Hippocampal formation (tissue), 2 donors: ENCODE measurements at places on chromosomes 7 and 10.

DNA sequence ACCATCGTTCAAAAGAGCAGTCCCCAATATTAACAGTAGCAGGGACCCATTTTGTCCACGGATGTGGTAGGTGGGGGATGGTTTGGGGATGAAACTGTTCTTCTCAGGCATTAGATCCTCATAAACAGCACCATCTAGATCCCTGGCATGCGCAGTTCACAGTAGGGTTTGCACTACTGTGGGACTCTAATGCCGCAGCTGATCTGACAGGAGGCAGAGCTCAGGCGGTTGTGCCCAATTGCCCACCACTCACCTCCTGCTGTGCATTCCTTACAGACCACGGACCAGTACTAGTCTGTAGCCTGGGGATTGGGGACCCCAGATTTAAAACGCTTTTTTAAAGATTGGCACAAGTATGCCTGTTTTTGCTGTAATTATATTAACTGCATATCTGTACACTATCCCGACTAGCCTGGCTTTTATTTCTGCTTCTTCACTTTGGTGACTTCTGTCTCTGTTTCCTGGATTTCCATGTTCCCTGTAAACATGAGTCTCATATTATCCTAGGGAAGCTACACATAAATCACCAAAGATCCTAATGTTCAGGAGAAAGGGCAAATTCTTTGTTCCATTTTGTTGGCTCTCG is 163.3 kb upstream of the AKR1E2 start:
- DNase-seq: no peak

DNA sequence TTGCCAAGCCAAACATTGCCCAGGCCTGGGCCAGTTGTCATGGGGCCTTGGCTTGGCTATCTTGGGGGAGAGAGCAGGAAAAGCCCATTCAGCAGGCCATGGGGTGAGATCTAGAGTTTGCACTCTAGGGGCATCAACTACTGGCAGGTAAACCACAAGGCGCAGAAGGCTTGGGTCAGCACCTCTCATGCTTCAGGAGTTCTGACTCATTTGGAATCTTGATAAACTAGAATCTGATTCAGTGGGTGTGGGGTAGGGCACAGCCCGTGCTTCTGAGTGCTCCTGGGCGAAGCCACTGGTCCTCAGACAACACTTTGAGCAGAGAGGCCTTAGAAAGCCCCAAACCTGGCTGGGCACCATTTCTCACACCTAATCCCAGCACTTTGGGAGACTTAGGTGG is 81.1 kb downstream of the RGS10 start:
- DNase-seq: no peak

DNA sequence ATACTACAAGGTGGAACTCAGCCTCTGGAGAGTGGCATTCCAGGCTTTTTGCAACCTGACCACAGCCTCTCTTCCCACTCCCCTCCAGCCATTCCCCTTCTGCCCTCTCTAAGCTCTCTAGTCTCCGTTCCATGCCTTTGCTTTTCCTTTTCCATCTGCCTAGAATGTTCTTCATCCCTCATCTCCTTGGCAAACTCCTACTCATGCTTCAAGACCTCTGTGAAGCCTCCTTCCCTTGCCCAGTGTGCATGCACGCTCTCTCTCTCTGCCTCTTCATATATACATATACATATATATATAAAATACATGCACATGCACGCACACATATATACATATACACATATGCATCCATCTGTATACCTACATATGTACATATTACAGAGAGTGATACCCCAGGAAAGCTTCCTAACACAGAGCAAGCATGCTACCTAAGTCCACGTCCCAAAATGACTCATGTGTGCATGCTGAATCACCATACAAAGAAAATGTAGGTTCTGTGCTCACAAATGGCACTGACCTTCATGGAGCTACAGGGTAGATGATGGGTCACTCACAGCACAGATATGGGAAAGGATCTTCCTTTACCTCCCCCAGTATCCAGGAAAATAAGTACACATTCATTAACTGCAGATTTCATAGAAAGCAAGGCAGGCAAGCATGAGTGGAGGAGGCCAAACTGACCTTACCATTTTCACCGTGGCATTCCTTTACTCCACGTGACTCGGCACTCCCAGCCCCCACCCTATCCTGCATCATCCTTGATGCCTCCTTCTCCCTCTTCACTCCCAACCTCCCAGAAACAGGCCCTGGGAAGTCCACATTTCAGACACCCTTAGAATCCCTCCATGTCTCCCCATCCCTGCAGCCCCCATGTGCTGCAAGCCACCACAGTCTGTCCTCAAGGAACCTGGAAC is 238.4 kb upstream of the ZMIZ1 start:
- DNase-seq: no peak

DNA sequence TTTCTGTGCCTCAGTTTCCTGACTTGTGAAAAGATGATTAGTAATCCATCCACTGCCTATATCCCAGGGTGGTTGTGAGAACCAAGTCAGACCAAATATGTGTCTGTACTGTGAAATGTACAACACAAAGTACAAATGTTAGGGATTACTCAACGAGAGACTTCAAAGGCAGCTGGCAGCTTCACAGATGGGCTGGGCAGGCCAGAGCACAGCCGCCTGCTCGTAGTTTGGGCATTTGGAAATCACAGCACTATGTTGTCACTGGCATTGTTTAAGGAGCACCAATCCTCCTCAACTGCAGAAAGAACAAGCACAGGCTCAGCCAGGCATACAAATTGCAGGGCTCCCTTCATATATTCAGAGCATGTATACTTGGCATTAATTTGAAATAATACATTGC is 64.5 kb upstream of the C10orf90 start:
- DNase-seq: peak; percentile 4

DNA sequence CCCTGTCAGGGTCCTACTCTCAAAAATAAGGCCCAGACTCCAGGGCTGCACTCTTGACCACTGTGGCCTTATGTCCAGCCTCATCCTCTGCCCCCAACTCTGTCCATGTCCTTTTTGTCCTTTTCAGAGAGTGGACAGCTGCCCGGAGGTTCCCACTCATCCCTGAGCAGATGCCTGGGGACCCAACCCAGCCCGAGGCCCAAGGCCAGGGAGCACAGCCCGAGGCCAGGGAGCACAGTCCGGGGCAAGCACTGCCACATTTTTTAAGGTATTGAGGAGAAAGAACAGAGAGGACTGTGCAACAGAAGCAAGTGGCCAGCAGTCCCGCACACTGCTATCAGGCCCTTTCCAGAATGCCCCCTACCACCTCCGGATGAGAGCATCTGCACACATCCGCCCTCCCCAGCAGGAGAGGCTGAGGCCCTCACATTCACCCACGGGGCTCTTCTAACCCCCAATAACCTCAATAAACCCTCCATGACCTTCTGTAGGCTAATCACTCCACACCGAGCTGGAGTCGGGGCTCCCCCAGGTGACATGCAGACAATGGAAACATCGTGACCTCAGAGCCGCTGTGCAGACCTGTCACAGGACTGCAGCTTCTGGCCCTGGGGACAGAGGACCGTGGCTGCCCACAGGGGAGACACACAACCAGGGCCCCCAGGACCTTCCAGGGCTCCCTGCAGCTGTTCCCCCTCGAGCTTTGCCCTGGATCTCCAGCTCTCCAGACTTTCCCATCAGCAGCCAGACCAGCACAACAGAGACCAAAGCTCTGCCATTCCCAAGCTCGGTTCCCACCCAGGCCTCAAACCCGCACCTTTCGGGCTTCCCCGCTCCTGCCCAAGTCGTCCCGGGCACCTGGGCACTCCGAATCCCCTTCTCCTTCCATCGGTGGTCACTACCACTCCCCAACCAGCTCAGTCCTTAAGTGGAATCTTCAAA is 51.4 kb downstream of the CAMK2B start:
- DNase-seq: no peak

DNA sequence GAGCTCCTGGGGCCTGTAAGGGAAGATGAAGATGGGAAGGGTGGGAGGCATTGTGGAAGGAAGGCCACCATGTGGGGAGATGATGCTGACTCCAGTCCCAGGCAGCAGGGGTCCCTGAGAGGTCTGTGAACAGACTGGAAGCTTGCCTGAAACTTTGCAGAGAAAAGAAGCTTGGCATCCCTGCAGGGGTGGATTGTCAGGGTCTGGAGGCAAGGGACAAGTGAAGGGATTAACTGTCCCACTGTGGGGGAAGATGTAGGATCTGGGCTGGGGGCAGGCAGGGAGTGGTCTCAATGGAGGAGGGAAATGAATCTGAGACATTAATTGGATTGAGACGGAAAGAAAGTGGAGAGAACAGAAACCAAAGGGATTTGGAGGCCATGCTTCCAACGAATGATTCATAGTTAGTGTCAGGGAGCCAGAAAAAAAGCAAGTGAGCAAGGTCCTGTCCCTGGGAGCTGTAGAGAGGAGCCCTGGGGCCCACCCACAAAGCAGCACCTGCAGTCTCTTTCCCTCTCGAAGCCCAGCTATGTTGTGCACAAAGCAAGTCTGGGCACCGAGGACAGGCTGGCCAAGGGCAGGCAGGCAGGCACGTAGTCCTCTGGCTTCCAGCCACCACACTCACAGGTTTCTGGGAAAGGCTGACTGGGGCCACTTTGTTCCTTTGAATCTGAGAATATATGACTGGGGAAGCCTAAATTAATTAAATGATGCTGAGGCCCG is 4.7 kb upstream of the SLC18A3 start:
- no peak for DNase-seq
